ENCODE measurements at places on chromosomes 11 and 22.
A peak's percentile ranks its signal among the peaks of the same experiment; 100 is the strongest.

DNA sequence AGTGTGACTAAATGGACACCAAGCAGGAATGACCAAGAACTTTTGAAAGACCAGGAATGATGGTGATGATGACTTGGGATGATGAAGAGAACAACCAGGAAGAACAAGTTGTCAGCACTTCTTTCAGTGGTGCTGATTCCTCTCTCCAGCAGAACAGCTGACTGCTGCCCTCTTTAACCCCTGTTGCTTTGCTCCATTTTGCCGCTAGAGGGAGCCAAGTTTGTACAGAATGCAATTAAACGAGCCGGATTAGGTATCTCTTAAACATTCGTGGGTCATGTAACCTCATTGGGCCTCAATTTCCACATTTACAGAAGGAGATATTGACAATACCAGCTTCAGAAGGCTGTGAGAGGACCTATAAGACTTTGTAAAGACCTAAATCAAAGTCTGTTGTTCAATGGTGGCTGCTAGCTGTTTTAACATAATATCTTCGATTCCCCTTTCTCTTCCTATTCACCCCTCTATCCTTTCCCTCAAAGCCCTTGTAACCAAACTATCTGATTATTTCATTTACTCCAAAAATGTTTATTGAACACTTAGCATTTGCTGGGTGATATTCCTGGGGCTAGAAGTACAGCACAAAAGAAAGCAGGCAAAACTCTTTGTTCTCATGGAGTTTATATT lies 1.9 kb downstream of the OR4S1 start:
- H3K27me3 ChIP-seq: peaks cover 1% of the 10 kb centered on the region
- no peaks in the 10 kb centered on the region for H3K4me1 ChIP-seq

- no peak overlapping the region for H3K27ac ChIP-seq
- no peaks in the 10 kb centered on the region for H3K27me3 ChIP-seq
- H3K36me3 ChIP-seq: no peaks in the 10 kb centered on the region
- H3K4me3 ChIP-seq: no peak overlapping the region
Observed at GRCh38 chr11:92129811-92130210, 94.8 kb upstream of the FAT3 start.

- DNase-seq: no peak
- no peaks in the 10 kb centered on the region for H3K4me1 ChIP-seq
- H3K27ac ChIP-seq: no peak overlapping the region
- H3K27me3 ChIP-seq: peaks cover 20% of the 10 kb centered on the region
Observed at GRCh38 chr11:73210916-73211667, 7.0 kb upstream of the P2RY2 start.

GRCh38 chr11:114987186-114987760 lies 308.9 kb downstream of the NXPE2 start:
- no peaks in the 10 kb centered on the region for H3K4me1 ChIP-seq
- no peak for DNase-seq
- no peak overlapping the region for H3K27ac ChIP-seq
- no peaks in the 10 kb centered on the region for H3K27me3 ChIP-seq

DNA sequence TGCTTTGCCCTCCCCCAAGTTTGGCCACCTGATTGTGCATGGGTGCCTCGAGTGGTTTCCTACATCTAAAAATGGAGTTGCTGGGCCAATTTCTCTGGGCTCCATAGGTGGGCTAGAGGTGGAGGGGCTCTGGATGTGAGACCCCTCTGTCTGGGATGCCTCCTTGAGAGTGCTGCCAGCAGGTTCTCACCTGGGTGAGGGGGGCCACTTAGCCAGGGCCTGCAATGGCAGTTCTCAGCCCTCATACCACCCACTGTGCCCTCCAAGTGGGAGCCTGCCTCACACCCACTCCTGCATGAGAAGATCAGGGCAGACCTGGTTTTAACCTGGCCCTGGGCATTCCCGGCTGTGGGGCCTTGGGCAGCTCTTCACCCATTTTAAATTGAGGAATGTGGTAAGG lies 83.9 kb downstream of the CABIN1 start:
- peaks cover 59% of the 10 kb centered on the region for H3K36me3 ChIP-seq
- H3K27ac ChIP-seq: no peak overlapping the region
- no peaks in the 10 kb centered on the region for H3K27me3 ChIP-seq
- no peak overlapping the region for H3K4me3 ChIP-seq
- H3K4me1 ChIP-seq: peaks cover 4% of the 10 kb centered on the region
- no peak for DNase-seq

DNA sequence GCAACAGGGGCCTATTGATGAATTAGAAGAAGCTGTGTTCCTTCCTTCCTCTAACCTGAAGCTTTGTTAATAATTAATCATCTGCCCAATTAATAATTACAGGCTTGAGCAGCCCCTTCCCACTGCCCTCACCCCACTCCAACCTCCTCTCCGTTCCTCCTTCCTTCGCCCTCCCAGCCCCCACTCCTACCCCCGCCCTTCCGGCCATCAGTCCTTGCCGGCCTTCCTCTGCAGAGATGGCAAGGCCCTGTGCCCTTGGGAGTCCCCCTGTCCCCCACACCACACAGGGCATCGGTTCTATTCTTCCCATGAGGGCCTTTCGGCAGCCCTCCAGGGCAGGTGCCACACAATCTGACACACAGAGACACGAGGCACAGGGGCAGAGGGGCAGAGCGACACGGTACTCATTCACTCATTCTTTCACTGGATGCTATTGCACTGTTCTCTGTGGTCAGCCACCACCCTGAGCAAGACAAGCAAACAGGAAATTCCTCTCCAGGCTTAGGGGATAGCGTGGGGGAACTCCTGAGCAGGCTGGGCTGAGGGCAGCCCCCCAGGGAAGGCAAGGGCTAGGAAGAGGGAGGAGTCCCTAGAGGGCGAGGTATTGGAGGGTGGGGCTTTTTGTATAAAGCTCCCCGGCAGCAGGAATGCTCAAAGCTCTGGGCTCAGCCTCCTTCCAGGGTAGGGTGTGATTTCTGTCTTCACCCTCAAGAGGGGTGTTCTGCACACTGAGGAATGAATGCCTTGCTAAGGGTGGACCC lies 14.7 kb downstream of the MGAT3 start:
- H3K27me3 ChIP-seq: peaks cover 4% of the 10 kb centered on the region
- DNase-seq: no peak
- H3K27ac ChIP-seq: peak overlapping the region; percentile 5
- H3K4me3 ChIP-seq: no peak overlapping the region
- H3K36me3 ChIP-seq: no peaks in the 10 kb centered on the region

DNA sequence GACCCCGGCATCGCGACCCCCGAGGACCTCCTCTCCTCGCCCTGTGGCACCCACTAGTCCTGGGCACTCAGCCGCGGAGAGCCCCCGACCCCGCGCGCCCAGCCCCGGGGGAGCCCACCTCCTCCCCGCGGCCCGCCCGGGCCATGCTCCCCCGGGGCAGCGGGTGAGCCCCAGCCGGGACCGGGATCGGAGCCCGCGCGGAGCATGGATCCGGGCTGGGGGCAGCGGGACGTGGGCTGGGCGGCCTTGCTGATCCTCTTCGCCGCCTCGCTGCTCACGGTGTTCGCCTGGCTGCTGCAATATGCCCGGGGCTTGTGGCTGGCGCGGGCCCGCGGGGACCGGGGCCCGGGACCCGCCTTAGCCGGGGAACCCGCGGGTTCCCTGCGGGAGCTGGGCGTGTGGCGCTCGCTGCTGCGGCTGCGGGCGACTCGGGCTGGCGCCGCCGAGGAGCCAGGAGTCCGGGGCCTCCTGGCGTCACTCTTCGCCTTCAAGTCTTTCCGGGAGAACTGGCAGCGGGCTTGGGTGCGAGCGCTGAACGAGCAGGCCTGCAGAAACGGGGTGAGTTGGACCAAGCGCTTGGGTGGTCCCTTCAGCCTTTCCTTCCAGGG lies 498 bp downstream of the C2CD2L start:
- peak overlapping the region; percentile 98 for H3K4me3 ChIP-seq
- DNase-seq: no peak
- H3K27ac ChIP-seq: peak overlapping the region; percentile 92
- no peaks in the 10 kb centered on the region for H3K27me3 ChIP-seq
- peaks cover 39% of the 10 kb centered on the region for H3K4me1 ChIP-seq
- peaks cover 26% of the 10 kb centered on the region for H3K36me3 ChIP-seq

DNA sequence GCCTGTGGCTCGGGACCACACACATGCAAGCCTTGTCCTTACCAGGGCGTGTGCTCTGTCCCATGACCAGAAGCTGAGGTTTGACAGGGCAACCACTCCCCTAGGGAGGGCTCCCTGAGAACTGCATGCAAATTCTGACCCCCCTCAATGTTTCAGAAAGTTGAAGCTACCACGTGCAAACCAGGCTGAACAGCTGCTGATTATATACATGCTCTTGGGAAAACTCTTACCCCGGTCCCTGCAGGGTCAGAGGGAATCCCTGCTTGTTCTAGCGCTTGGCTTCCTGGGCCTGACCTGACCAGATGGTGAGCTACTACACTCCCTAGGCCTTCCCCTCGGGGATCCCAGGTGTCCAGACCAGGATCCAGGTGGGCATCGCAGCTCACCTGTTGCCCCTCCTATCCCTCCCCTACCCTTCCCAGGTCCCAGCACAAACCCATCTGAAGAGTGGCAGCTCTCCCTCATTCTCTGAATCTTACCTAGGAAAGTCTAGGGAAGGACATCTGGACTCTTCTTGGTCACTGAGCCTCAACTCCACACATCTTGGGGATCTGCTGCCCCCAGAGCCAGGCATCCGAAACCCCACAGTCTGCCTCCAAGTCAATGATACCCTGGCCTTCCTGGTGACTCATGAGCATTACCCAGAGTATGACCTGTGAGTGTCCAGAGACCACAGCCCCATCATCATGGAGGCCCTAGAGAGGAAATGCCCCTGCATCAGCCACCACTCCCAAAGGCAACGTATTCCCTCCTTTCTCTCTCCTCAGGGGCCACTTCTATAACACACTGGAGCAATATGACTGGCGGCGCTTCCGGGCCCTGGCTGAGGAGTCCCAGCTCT lies 61.5 kb downstream of the BTG4 start:
- no peak for DNase-seq
- H3K36me3 ChIP-seq: no peaks in the 10 kb centered on the region
- no peak overlapping the region for H3K27ac ChIP-seq
- H3K4me1 ChIP-seq: peaks cover 14% of the 10 kb centered on the region
- H3K4me3 ChIP-seq: no peak overlapping the region
- H3K27me3 ChIP-seq: peaks cover 2% of the 10 kb centered on the region

DNA sequence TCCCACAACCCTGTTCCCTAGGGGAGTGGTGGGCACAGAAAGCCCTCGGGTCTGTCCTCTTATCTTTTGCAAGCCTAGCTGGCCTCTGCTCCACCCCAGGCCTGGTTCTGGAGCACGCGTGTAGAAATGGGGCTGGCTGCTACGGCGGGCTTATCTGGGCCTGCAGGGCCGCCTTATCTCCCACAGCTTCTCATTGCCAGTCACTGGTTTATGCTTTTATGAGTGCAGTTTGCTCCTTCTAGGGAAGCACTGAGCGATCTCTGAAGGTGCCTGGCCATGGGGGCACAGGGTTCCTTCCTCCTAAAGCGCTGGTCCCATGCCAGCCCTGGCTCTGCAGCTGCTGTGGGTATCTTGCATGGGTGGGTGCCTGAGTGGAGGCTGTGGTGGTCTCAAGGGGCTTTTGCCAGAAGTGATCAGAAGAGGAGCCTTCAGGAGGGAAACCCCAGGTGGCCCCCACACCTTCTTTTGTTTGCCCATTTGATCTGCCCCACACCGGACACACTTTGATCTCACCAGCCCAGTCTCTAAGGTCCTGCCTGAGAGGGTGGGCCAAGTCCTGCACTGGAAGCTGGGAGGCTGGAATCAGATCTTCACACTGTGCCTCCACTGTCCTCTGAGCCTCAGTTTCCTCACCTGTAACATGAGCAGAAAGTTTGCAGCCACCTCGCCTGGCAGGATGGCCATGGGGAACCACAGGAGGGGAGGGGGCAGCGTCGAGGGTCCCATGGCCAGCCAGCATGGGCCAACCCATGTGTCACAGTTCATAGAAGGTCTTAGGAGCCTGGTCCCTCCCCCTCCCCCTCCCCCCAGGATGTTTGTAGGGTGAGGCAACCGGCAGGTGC lies 86.6 kb upstream of the FGF3 start:
- no peak for DNase-seq
- no peaks in the 10 kb centered on the region for H3K4me1 ChIP-seq
- H3K36me3 ChIP-seq: no peaks in the 10 kb centered on the region
- H3K27ac ChIP-seq: no peak overlapping the region
- no peaks in the 10 kb centered on the region for H3K27me3 ChIP-seq

DNA sequence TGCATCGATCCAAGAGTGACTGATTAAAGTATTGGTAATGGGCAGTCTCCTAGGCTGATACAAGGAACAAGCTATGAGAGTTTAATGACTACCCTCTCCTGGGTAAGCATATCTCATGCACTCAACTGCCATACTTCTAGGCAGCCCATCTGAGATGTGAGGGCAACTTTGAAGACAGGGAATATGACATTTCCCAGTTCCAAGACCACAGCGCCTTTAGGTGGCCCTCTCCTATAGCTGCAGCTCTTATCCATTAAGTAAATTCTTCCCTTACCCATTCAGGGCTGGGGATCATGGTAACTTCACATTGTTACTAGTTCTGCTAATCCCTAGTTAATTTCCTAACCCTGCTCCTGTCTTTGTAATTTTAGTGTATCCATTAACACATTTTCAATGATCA lies 157.3 kb upstream of the CTSC start:
- no peak overlapping the region for H3K27ac ChIP-seq
- DNase-seq: no peak
- H3K36me3 ChIP-seq: no peaks in the 10 kb centered on the region
- H3K4me1 ChIP-seq: no peaks in the 10 kb centered on the region

- H3K4me1 ChIP-seq: no peaks in the 10 kb centered on the region
- DNase-seq: no peak
- no peaks in the 10 kb centered on the region for H3K27me3 ChIP-seq
- no peak overlapping the region for H3K27ac ChIP-seq
- no peak overlapping the region for H3K4me3 ChIP-seq
Observed at GRCh38 chr11:16136792-16137390, 219.5 kb downstream of the SOX6 start.

DNA sequence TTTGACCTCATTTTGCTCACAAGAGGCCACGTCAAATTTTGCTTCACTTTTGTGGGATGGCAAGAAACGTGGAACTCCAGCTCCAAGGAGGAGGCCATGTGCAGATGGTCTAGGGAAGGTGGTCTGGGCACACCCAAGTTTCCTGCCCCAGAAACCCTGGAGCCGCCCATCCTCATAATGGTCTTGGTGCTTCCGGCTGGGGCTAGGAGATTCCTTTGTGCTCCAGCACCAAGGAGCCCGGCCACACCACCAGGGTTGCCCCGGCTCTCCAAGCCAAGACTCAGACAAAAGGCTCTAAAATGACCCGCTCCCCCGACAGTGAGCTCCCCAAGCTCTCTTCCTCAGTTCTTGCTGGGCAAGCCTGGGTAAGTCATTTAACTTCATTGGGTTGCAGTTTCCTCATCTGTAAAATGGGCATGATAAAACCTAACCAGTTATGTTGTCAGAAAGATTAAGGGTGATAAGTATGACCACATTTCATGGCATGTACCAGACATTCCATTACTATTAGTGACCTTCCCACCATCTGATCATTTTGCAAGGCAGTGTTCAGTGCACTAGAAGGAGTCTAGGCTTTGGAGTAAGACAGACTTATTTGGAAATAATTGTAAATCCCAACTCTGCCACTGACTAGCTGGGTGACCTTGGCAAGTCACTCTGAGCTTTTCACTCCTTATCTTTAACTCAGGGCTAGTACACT lies 23.3 kb downstream of the DKK3 start:
- peaks cover 1% of the 10 kb centered on the region for H3K27me3 ChIP-seq
- no peak overlapping the region for H3K27ac ChIP-seq
- H3K36me3 ChIP-seq: no peaks in the 10 kb centered on the region

Data from activated T-helper 2 cell treated with anti-CD3 and anti-CD28 coated beads, Interferon-gamma antibody, Interleukin-2, Interleukin-4, amounts not matched to agents 10 μg/mL and 5 μg/mL and 100 μg/mL, durations not matched to agents 14 hours and 24 hours and 36 hours (primary cell).